NCI-H2081 treated with DMSO at 0.1 percent for 48 hours (cell line): ENCODE measurements at places on chromosomes 1 and 21.

DNA sequence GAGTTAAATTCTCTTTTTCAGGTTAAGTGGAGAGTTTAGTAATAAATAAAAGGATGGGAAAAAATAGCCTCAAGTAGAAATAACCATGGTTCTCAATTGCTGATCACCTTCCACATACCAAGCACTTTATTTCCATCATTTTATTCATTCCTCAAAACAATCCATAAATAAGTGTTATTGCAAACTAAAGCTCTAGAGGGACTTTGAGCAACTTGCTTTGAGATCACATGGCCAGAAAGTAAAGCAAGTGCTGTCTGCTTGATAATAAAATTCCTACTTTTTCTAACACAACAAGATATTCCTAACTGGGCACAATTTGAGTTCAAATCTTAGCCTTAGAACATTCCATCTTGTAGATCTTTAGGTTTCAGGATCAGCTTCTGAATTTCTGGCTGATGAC is 97.1 kb upstream of the C1orf87 start:
- DNase-seq, result no peak

GRCh38 chr1:9735800-9736199 is 84.3 kb downstream of the PIK3CD start:
- no peak for DNase-seq

DNA sequence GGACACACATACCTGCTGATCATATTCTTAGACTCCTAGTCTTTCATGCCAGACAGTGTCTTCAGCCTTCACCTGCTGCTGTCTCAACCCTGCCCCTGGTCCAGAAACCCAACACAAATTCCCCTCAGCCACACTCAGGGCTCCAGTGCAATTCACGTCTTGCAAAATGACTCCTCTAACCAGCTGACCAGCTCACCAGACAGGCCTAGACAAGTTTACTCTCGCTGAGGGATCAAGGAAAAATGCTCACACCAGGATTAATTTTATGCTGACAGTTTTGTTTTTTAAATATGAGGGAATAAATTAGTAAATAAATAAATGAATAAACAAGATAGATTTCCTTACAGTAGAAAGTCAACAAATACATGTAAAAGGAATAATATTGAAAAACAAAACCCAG is 28.5 kb downstream of the CCDC185 start:
- no peak for DNase-seq

- DNase-seq, result no peak
Measured at GRCh38 chr1:53449693-53450092, 9.5 kb upstream of the DMRTB1 start.

GRCh38 chr21:46605767-46606426 is 1.0 kb upstream of the S100B start:
- no peak for DNase-seq

DNA sequence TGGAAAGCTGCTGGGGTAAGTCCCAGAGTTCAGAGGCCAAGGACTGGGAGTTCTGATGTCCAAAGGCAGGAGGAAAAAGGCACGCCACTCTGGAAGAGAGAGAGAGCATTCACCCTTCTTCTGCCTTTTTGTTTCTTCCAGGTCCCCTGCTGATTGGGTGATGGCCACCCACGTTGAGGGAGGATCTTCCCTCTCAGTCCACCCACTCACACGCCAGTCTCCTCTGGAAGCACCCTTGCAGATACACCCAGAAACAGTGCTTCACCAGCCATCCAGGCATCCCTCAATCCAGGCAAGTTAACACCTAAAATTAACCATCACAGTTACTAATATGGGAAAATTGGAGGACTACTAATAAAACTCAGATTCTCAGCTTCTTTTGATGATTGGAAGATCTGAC is 66.1 kb upstream of the PARP1 start:
- DNase-seq, result no peak

GRCh38 chr21:15425049-15425448 is 304.7 kb upstream of the USP25 start:
- no peak for DNase-seq

DNA sequence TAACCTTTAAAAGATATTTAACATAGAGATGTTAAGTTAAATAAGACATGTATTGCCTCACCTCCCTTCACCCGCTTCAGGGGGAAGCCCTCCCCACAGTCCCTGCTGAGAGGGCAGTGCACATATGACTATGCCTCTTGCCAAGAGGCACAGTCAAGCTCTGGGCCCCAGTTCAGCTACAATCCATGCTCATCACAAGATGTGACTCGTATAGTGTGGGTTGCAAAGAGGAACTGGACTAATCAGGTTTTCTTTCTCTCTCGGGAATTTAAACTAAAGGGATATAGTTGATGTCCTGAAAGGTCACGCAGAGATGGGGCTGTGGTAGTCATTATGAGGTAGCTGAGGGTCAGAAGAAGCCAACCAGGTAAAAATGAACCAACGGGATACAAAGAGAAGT is 35.6 kb downstream of the LYST start:
- DNase-seq, result no peak

GRCh38 chr21:33015096-33015495 is 10.6 kb upstream of the OLIG2 start:
- no peak for DNase-seq

DNA sequence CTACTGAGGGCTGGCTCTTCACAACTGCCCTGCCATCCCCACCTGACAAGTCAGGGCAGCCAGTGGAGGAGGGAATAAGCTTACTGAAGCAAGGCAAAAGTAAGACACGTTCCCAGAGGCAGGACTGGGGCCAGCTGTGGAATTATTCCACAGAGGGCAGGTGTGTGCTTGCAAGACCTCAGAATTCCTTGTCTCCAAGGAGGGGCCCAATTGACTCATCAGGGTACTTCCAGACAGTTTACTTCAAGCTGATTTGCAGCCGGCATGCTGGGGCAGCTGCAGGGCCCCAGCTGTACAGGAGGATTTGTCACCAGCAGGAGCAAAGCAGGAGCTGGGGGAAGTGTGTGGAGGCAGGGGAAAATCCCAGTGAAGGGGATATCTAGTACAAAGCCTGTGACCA is 167.5 kb upstream of the CAMK1G start:
- no peak for DNase-seq

GRCh38 chr1:153944005-153944826 is 2.3 kb downstream of the DENND4B start:
- no peak for DNase-seq

- DNase-seq, result no peak
Measured at GRCh38 chr1:34867415-34867814, 7.9 kb upstream of the SMIM12 start.

- peak; percentile 11 for DNase-seq
Measured at GRCh38 chr1:117060441-117061317, 553 bp downstream of the TTF2 start.

GRCh38 chr1:54842963-54843362 is 41.8 kb upstream of the TTC22 start:
- DNase-seq, result no peak

DNA sequence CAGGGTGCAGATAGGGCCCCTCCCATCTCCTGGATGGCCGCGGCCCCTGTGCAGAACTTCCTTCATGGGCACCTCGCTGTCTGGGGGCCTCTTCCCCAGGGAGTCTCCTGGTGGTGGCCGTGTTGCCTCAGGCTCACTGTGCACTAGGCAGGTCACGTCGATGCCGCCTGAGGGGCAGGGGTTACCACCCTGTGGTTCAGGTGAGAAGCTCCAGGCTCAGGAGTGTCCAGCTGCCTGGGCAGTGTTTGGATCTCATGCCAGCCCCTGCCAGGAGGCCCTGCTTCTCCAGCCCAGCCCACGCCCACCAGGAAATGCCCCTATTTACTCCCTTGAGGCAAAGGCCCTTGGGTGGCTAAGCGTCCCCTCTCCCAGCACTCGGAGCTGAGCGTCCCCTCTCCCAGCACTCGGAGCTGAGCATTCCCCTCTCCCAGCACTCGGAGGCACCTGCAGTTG is 2.1 kb downstream of the ITGB2 start:
- no peak for DNase-seq

- DNase-seq, result no peak
Measured at GRCh38 chr1:33010932-33011731, 25.6 kb downstream of the AK2 start.

DNA sequence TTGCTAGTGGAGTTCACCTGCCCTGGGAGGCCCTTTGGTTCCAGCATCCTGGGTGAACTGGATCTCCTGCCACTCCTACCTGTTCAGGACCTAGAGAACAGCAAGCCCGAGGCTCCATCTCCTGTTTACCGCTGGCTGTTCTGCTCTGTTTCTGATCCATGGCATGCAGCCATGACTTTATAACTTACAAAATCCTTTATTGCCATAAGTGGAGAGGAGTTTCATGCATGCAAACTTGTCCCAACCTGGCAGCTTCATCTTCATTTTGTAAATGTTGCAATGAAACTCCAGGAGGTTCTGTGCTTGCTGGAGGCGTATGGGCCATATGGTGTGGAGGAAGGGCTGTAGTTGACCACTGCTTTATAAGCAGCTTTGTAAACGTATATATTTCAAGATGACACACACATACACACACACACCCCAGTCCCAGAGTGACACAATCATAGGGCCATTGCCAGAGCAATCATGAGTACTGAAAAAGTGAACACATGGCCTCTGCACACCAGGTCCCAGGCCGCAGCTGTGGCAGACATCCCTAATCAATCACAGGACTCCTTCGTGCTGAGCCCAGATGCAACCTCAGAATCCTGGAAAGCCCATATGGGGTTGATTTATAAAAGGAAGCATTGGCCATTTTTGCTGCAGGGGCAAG is 69.0 kb downstream of the UBIAD1 start:
- no peak for DNase-seq

DNA sequence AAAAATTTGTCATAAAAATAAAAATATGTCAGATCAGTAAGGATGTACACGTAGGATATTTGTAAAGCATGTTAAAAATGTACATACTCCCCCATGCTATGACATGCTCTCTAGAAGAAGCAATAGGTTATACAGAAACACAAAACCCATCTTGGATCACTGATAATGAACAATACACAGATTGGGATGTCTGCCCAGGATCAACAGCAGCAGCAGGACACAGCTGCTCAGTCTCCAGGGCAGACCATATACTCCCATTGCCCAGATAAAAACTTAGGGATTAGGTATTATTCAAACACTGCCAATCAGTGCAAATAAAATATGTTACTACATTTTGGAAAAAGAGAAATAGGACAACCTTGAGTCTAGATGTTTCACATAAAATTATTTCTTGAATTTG is 39.0 kb downstream of the DAB1 start:
- DNase-seq, result no peak

- no peak for DNase-seq
Measured at GRCh38 chr1:182315167-182315556, 76.4 kb downstream of the GLUL start.

- DNase-seq, result no peak
Measured at GRCh38 chr1:228969953-228970800, 234.9 kb downstream of the RHOU start.

- DNase-seq, result no peak
Measured at GRCh38 chr1:235806123-235806522, 60.6 kb downstream of the LYST start.

DNA sequence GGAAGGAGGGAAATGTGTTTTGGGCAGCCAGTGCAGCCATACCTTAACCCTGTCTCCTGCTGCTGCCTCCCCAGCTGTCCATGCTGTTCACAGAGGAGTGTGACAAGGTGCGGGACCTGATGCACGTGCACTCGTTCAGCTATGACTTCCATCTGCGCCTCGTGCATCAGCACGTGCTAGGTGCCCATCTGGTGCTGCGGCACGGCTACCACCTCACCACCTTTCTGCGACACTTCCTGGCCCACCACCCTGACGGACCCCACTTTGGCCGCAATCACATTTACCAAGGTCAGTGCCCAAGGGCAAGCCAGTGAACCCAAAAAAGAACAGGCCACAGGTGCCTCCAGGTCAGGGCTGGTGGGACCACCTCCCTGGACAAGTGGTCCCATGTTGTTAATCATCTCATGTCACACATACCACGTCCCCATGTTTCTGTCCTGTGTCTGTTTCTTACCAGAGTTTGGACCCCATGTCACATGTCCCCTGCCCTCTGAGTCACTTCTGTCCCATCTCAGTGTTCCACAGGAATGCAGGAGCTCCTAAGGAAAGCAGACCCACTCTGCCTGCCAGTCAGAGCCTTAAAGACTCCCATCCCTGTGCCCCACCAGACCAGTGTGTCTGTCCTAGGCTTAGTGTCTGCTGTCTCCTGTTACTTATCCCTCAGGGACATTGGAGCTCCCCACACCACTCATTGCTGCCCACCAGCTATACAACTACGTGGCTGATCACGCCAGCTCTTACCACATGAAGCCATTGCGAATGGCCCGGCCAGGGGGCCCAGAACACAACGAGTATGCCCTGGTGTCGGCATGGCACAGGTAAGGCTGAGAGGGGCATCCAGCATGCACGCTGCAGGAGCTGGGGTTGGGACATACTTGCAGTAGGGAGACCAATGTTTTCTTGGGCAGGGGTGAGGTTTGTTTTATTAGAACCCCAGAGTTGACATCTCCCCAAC is 6.6 kb downstream of the HYI start:
- no peak for DNase-seq

DNA sequence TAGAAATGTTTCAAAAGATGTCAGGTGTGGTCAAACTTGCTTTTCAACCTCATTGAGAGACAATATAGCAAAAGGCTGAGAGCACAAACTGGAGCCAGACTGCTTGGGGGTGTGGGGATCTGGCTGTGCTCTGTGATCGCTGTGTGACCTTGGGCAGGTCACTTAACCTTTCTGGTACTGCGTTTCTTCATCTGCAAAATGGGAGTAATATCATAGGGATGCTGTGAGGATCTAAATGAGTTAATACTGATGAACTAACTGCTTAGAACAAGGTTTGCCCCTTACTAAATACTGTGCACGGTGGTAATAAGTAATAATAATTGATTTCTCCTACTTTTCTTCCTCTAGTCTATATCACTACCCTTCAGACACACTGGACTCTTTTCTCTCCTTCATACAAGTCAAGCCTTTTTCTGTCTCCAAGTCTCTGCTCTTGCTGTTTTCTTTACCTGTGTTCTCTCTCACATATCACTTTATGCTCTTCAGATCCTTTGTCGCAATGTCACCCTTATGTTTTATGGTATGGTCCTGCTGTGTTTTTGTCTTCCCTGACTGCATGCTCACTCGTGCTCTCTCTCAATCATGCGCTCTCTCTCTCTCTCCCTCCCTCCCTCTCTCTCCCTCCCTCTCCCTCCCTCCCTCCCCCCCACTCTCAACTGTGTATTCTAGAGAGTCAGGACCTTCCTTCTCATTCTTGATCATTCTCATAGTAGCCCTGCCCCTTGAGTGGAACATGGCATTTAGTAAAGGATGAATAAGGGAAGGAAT is 3.3 kb downstream of the MGST3 start:
- DNase-seq, result no peak

GRCh38 chr1:247110627-247111258 is 6.6 kb upstream of the ZNF669 start:
- no peak for DNase-seq

DNA sequence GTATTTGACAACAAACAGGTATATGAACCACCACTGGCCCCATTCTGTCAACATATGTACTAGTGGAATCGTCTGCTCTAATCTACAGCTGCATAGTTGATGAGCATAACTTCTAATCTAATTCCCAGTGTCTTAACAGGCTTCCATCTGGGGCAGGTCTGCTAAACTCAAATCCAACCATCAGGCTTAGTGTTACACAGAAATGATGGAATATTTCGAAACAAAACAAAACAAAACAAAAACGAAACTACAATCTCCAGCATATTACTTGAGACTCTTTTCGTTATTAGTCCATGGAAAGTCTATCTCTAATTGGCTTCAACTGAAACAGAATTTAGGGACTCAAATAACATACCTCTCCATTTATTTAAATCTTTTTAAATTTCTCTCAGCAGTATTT is 37.6 kb downstream of the DIPK1A start:
- DNase-seq, result no peak
